ENCODE measurements at places on chromosomes 11 and 22. TPM values are rescaled to one million over a fixed set of nuclear protein-coding genes. Genes with fewer than 3 reads are reported as not detected.

DNA sequence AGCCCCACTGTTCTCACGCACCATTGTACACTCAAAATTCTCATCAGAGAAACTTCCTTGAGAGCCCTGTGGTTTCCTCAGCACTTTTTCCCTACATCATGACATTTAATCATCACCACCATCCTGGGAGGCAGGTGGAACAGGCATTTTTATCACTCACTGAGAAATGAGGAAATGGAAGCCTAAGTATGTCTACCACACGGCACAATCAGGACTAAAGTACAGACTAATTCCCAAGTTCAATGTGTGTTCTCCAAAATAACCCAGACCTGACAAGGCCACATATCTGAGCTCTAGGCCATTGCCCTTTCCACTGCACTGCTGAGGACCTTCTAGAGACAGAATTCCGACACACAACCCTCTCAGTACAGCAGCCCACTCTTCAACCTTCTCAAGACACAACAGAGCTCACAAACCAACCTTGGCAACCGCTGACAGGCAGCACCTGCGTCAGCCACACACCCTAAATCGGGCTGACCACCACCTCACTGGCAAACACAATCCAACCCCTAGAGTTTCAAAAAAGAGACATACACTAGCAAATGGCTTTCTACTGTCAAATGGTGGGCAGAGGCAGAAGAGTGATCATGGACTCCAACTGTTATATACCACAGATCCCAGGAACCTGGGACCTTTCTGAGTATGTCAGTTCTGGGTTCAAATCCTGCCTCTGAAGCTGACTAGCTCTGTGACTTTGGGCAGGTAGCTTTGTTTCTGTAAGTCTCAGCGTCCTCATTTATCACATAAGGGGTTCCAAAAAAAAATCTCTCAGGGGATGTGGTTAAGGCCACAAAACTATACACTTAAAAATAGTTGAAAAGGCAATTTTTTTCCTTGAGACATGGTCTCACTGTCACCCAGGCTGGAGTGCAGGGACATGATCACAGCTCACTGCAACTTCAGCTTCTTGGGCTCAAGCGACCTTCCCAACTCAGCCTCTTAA is 16.3 kb downstream of the SMCO4 start:
- DNase-seq: no peak

DNA sequence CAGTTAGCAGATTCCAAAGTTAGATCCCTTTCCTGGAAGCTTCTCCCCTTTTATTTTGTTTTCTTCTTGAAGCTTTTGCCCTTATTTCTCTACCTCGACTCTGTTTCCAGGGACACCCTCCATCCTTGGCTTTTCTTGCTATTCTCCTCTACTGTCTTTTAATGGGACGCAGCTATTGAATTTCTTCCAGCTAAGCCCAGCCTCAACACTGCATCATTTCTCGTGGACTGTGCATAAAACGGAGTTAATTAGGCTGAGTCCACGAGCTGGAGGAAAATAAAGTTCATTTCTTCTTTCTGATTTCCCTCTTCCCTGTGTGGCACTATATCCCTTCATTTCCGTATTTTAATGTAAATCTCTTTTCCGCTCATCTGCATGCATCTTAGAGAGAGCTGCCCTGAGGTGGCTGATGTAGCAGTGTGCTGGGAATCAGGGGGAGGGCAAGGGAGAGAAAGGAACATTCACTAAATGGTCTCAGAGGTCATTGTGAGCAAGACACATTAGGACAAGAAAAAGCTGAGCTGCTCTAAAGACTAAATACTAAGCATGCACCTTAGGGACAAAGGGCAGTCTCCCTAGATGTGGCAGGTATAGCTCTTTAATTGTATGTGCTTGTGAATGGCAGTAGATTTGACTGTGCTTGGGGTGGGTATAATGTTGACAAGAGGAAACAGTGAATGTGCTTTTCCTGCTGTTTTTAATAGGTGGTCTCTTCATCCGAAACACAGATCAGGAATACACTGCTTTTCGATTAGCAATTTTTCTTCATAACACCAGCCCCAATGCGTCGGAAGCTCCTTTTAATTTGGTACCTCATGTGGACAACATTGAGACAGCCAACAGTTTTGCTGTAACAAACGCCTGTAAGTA is 1.9 kb downstream of the GRIA4 start:
- DNase-seq: no peak

GRCh38 chr11:59706518-59707285 is 6.9 kb downstream of the OR10V1 start:
- no peak for DNase-seq

NXPE4 gene
- total RNA-seq: not detected

CCDC88B gene
- total RNA-seq: 2.1 TPM

GRCh38 chr11:56750190-56750589 is 1.7 kb upstream of the OR9G4 start:
- DNase-seq: no peak

DNA sequence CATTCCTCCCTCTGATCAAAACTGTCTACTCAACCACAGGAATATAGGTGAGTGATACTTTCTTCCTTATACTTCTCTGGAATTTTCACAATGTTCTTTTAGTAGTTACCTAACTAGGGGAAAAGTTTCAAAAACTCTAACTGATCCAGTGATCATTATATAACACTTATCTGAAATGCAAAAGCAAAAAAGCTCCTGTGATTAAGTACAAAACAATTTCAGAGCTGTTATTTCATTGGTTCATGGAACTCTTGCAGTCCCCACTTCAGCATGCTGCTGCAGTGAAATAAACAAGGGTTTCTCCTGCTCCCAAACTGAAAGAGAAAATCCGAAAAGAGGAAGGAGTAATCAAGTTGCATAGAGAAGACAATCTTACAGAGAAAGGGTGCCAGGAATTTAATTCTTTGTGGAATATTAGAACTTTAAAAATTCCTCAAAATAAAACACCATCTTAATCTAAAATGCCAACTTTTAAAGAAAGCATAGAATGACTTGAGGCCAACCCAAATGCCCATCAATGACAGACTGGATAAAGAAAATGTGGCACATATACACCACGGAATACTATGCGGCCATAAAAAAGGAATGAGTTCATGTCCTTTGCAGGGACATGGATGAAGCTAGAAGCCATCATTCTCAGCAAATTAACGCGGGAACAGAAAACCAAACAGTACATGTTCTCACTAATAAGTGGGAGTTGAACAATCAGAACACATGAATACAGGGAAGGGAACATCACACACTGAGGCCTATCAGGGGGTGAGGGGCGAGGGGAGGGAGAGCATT is 20.3 kb downstream of the PPP2R1B start:
- DNase-seq: no peak

BDNF gene
- not detected for total RNA-seq

- no peak for DNase-seq
These were observed 5.8 kb downstream of the VSTM5 start for GRCh38 chr11:93844568-93844967.

DNA sequence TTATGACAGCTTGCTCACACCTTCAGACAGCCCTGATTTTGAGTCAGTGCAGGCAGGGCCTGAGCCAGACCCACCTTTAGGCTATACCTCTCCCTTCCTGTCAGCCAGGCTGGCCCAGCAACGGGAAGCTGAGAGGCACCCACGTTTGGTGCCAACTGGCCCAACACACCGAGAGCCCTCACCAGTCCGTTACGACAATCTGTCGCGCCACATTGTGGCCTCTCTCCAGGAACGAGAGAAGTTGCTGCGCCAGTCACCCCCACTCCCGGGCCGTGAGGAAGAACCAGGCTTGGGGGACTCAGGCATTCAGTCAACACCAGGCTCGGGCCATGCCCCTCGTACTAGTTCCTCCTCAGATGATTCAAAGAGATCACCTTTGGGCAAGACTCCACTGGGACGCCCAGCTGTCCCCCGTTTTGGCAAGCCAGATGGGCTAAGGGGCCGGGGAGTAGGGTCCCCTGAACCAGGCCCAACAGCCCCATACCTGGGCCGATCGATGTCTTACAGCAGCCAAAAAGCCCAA is 13.1 kb downstream of the MED19 start:
- no peak for DNase-seq

MLC1 gene
- not detected for total RNA-seq

MS4A6E gene
- total RNA-seq: not detected

DNA sequence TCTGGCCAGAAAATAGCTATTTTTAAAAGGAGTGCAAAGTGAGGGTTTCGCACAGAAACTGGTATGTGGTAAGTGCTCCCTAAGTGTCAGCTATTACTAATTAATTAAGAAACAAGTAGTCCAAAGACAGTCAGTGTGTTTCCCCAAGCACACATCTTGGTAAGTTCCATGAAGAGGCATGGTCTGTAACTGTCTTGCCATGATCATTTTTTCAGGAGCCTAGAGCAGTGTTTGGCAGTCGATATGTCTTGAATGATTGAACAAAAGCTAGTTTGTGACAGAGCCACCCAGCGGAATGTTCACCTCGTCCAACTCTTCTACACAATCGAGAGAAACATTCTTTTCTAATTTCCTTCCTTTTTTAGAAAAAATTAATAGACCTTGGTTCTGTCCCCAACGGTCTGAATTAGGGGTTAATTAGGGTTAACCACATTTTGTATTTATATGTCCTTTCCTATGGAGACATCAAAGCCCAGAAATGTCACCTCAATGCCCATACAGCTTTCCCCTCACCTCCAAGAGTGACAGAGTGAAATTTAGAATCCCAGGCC is 57.6 kb upstream of the FTH1 start:
- DNase-seq: no peak

GRCh38 chr22:29901354-29901753 is 18.4 kb downstream of the MTMR3 start:
- DNase-seq: no peak

SLC22A9 gene
- 0.09 TPM for total RNA-seq

CRYAB gene
- 763 TPM for total RNA-seq

- DNase-seq: peak; percentile 67
These were observed 11.6 kb downstream of the PHLDB1 start for GRCh38 chr11:118618991-118619375.

TMEM25 gene
- 2.5 TPM for total RNA-seq

DNA sequence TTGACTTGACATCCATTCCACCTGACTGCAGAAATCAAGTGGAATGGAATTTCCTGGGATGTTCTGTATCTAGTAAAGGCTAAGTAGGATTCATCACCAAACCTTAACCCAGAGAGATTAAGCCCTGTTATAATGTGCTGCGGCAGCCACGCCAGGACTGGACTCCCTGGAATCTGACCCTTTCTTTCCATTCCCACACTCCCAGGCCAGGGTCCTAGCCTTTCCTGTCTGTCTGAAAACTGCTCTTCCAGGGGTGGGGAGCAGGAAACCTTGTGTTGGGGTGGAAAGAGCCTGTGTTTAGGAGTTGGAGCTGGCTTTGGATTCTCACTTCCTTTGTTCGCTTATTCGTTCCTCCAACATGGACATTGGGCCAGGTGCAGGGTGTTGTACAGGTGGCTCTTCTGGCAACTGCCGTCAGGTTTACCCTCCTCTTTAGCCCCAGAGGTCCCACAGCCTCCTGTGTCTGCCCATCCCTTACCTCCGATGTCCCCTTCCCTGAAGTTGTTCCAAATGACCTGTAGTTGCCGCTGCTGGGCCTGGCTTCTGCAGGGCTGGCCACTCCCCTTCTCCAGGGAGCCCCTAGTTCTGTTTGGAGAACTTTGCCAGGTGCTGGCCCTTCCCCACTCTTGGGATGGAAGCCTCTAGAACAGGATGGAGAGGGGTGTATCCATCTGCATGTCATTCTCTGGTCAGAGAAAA is 20.5 kb upstream of the PARVB start:
- no peak for DNase-seq

GRCh38 chr11:65130631-65131416 is 3.5 kb downstream of the SYVN1 start:
- DNase-seq: no peak

DNA sequence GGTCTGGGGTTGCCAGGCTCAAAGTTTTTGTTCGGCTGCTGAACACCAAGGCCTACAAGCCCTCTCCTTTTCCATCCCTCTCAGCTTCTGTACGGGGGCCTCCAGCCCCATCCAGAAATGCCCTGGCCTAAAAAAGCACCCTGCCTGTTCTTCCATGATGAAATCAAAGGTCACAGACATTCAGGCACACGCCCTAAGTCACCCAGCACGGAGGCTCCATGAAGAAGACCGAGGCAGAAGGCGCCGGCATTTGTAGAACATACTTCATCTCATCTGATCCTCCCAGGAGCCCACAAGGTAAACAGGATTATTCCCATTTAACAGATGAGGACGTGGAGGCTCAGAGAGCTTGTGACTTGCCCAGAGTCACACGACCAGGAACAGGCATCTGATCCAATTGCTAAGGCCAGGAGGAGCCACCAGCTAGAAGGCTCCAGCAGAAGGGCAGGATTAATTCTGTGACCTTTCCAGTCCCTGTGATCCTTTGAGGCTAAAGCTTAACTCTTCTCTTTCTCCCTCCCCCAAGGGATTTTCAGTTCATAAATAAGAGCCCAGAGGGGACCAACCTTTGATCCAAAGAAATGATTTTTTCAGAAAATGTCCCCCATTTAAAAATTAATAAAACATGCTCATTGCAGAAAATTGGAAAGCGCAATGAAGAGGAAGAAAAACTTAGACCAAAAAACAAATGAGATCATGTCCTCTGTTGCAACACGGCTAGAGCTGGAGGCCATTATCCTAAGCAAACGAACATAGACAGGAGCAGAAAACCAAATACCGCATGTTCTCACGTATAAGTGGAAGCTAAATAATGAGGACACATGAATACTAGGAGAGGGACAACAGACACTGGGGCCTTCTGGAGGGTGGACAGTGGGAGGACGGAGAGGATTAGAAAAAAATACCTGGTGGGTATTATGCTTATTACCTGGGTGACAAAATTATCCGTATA is 38.7 kb downstream of the CYTH4 start:
- no peak for DNase-seq

NECTIN1 gene
- total RNA-seq: 0.70 TPM

MAJIN gene
- not detected for total RNA-seq

DNA sequence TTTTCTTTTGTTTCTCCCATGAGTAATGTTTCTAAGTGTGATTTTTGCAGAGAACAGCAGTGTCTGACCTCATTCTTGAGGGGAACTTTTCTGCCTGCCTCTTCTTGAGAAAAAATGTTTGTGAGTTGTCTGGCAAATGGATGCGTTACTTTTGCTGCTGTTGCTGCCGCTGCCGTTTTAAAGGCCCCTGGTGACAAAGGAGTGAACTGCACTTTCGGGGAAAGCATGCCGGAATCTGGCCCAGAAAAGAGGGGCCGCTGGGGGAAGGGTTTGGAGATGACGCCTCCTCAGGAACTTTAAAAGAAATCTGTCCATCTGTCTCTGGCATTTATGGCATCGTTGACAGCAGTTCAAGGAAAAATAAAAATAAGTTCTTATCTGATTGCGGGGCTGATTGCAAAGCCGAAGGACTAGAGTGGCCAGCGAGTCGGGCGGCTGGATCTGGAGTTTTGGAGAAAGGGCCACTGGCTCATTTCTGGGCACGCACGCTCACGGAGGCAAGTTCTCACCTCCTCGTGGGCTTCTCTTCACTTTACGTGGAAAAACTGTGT is 16.5 kb downstream of the ZBTB16 start:
- DNase-seq: peak; percentile 69

HEPN1 gene
- not detected for total RNA-seq

CCDC73 gene
- not detected for total RNA-seq

- no peak for DNase-seq
These were observed 12.5 kb upstream of the CARD18 start for GRCh38 chr11:105152021-105152512.

GRCh38 chr11:102453302-102453695 is 734 bp upstream of the TMEM123 start:
- DNase-seq: no peak

OR8K3 gene
- not detected for total RNA-seq

Measured in gastrocnemius medialis (tissue), 4 donors.